ENCODE measurements at places on chromosomes 4 and X.

- DNase-seq, result no peak
Measured at GRCh38 chrX:17266136-17266535, 108.9 kb upstream of the NHS start.

- DNase-seq, result no peak
Measured at GRCh38 chr4:58983887-58984286, 1873.7 kb upstream of the IGFBP7 start.

- no peak for DNase-seq
Measured at GRCh38 chr4:111664308-111664945, 480.8 kb upstream of the FAM241A start.

GRCh38 chr4:24956091-24956490 is 43.2 kb upstream of the CCDC149 start:
- DNase-seq, result no peak

- no peak for DNase-seq
Measured at GRCh38 chr4:185040523-185040922, 22.2 kb downstream of the HELT start.

GRCh38 chr4:94219402-94219801 is 11.7 kb downstream of the SMARCAD1 start:
- no peak for DNase-seq

Data from activated T-helper 1 cell treated with Interleukin-2 at 50 U/mL for 16 hours (primary cell).